Activated CD4-positive, alpha-beta T cell treated with anti-CD3 and anti-CD28 coated beads, Interleukin-2, amount 50 U/mL, for 1 hour (primary cell): ENCODE measurements at places on chromosomes 16 and 17.

GRCh38 chr17:78172249-78173051, 4.1 kb downstream of the SYNGR2 start:
- DNase-seq, result no peak

DNA sequence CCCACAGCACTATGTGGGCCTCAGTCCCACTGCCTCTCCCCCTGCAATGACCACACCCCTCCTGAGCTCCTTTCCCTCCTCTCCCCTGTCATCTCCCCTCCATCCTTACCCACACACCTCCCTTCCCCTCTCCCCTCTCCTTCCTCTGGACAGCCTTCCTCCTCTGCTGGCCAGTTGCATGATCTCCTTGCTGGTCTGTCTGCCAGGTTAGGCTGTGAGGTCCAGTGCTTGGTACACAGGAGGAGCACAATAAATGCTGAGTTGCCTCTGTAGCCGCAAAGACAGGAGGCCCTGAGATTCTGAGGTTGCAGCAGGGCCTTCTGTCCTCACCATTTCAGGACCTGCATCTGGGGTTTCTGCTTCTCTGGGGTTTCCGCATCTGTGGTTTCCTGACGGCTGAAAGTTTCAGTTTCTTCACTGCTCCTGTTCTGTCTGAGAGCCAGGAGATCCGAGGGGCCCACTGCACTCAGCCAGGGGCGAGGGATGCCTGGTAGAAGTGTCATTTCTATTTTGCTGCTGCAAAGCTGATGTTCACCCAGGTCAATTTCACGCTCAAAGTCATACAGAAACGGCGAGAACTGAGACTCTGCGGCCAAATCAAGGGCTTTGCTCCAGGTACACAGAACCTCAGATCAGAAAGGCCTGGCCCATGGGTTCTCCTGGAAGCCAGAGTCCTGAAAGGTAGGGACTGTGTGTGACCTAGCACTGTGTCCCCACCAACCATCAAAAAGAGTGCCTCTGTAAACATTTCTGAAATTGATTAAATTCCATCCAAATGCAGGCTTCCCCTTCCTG, 4.6 kb upstream of the SLC12A3 start:
- peak; percentile 43 for DNase-seq

- DNase-seq, result no peak
These were observed 5.4 kb downstream of the PIEZO1 start for GRCh38 chr16:88779406-88780141.

- DNase-seq, result no peak
These were observed 39.9 kb downstream of the USP32 start for GRCh38 chr17:60352071-60352470.

DNA sequence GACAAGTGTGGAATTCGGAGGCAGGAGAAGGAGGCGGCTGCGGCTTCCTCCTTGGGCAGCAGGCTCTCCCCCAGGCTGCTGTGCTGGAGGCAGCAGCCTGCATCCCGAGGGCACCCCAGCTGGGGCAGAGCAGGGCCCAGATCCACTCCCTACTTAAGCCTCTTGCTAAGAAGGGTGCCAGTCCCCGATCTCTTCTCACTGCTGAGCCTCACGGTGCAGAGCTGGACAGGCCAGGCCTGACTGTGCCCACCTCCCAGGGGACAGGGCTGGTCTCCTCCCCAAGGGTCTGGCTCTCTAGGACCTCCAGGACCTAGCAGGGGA, 210.8 kb downstream of the NTN1 start:
- no peak for DNase-seq
